ENCODE measurements at places on chromosomes 2 and 18.

- no peak for DNase-seq
Measured at GRCh38 chr2:43465234-43465633, 130.6 kb downstream of the THADA start.

- no peak for DNase-seq
Measured at GRCh38 chr18:22667156-22667555, 249.4 kb upstream of the CTAGE1 start.

DNA sequence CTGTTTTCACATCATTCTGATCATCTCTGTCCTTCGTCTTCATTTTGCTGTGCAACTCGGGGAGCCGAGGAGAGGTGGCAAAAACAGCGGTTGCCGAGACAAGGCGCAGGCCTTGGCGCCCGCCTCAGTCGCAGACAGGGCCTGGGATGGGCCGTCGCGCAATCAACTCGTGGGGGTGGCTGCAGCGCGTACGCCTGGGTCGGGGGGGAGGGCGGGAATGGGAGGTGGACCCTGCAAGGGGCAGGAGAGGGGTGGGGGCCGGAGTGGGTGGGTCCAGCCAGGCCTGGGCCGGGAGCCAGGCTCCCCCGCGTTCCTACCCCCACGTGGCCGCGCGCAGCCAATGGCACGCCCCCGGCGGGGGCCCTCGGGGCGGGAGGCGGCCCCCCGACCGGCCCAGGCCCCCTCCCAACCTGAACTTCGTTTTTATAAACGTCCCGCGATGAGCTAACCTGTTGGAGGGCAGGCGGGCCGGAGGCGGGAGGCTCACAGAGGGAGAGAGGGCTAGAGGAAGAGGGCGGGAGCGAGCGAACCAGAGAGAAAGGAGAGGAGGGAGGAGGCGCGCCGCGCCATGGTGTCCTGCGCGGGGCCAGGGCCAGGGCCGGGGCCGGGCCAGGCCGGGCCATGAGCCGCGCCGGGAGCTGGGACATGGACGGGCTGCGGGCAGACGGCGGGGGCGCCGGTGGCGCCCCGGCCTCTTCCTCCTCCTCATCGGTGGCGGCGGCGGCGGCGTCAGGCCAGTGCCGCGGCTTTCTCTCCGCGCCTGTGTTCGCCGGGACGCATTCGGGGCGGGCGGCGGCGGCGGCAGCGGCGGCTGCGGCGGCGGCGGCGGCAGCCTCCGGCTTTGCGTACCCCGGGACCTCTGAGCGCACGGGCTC is at the start of gene HOXD13:
Gene HOXD13, plus strand, starts transcription at position 452 of the 875 bp plus-strand sequence. Its CDS starts 170 bp downstream, at position 622.
- no peak for DNase-seq

- no peak for DNase-seq
Measured at GRCh38 chr2:152334701-152335015, 316 bp upstream of the FMNL2 start.

DNA sequence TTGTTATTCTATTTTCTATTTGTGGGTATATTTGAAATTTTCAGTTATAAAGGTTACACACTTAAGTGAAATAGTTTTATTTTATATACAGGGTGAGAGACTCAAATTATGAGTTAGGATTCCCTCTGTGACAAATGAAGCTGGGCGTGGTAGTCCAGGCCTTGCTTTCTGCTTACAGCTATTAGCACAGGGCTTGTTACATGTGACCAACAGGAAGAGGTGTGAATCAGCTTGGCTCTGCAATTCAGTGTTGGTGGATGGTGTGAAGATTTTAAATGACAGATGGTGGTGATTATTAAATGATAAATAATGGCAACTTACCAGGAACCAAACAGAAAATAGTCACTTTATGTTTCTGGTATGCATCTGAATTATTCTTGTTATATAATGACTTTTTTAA is 64.4 kb upstream of the NOSTRIN start:
- no peak for DNase-seq

GRCh38 chr2:216774180-216774579 is 78.8 kb upstream of the IGFBP5 start:
- DNase-seq, result no peak

DNA sequence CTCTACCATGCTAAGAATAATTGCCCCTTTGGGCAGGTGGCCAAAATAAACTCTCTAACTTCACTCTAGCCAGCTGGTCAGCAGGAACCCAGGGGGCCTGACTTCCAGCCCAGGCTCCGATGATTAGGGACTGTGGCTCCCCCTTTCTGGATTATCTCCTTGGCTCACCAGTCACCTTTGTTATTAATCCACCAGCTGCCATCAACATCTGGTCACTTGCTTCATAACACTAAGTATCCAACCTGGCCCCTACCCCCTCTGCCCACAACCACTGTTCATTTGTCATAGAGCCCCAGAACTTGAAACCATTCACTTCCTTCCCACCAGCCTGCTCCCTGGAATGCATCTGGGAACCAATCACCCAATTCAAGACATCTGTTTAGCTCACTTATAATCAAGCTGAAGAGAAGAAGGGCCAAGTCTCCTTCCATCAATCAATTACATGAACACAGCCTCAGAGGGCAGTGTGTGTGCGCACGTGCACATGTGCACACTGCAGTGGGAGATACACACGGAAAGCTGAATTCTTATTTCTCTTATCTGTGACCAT is 215.1 kb downstream of the ALK start:
- no peak for DNase-seq

GRCh38 chr2:162114271-162114670 is 37.8 kb downstream of the GCG start:
- no peak for DNase-seq

GRCh38 chr2:204386668-204387067 is 158.6 kb upstream of the PARD3B start:
- DNase-seq, result no peak

GRCh38 chr2:70711191-70711590 is 56.8 kb downstream of the ADD2 start:
- no peak for DNase-seq

DNA sequence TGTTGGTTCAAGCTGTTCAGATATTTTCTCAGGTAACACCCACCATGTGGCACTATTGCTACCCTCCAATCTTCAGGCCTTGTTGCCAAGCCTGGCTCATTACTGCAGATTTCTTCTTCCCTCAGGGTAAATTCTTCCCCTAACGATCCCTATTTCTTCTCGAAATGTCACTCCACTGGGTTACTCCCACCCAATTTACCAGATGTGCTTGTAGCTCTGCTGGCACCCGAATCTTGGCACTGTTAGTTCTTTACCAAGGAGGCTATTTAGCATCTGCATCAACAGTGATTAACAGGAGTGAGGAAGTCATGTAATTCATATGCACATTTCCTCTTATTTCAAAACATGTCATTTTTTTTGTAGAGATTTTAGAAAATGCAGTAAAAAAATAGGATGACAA is 217.1 kb upstream of the CYRIA start:
- DNase-seq, result no peak

DNA sequence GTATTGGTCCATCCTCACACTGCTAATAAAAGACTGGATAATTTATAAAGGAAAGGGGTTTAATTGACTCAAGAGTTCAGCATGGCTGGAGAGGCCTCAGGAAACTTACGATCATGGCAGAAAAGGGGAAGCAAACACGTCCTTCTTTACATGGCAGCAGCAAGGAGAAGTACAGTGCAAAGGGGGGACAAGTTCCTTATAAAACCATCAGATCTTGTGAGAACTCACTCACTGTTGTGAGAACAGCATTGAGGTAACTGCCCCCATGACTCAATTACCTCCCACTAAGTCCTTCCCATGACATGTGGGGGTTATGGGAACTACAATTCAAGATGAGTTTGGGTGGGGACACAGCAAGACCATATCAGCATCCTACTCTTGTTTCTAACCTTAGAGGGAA is 37.0 kb downstream of the SP100 start:
- no peak for DNase-seq

GRCh38 chr2:232417489-232417888 is 10.8 kb downstream of the ALPG start:
- no peak for DNase-seq

GRCh38 chr2:232633413-232634205 is at the start of gene EFHD1:
Gene EFHD1, plus strand, starts transcription at chr2:232633604. Its CDS starts 101 bp downstream, at chr2:232633705.
- DNase-seq, result peak; percentile 34

DNA sequence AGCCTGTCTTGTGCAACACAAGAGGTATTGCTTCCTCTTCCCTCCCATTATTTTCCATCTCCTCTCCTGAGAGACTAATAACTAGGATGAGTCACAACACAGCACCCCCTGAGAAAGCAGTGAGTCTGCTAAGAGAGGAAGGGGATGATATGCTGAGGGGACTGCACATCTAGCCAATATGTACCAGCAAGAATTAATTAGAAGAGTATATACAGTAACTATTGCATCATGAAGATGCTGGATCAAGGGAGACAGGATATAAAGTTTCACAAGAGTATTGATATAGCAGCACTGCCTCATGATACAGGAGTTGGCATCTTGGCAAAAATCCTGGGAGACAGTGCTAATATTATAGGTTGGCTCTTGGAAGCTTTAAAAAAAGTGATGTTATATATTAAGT is 289.9 kb upstream of the RBMS1 start:
- no peak for DNase-seq

GRCh38 chr2:113133704-113134598 is 6.6 kb downstream of the IL1RN start:
- no peak for DNase-seq

- DNase-seq, result no peak
Measured at GRCh38 chr2:18214936-18215335, 336.5 kb downstream of the KCNS3 start.

- DNase-seq, result no peak
Measured at GRCh38 chr18:7437870-7438269, 129.2 kb upstream of the PTPRM start.

GRCh38 chr2:229431327-229431954 is 160.4 kb upstream of the PID1 start:
- DNase-seq, result no peak

GRCh38 chr2:208607694-208608093 is 201.1 kb downstream of the PTH2R start:
- no peak for DNase-seq

GRCh38 chr18:9530226-9531009 is 55.1 kb downstream of the RALBP1 start:
- no peak for DNase-seq

DNA sequence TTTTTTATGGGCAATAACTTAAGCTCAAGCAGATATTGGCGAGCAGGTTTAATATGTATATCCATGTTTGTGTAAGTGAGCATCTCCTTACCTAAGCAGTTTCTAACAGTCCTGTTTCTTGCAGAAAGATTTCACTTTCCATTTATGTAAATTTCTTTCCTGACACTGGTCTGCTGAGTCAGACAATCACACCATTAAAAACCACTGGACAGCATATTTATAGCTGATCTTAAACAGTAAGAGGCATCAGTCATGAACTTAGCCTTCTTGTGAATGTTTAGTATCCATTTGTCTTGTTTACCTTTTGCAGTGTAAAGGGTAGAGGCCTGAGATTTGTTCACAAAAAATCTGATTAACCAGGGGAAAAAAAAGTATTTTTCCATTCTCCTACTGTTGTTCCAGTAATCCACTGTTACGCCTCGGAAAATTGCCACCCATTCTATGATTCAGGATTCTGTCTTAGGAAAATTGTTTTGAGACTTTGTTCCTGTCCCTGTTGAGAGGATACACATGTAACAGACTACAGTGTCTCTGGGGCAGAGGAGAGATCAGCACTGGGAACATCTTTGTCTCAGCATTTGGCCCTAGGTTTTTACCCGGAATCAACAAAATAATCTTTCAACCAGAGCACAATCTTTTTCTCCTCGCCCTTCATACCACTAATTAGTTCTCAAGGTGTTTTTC is 521.0 kb upstream of the NRP2 start:
- no peak for DNase-seq

DNA sequence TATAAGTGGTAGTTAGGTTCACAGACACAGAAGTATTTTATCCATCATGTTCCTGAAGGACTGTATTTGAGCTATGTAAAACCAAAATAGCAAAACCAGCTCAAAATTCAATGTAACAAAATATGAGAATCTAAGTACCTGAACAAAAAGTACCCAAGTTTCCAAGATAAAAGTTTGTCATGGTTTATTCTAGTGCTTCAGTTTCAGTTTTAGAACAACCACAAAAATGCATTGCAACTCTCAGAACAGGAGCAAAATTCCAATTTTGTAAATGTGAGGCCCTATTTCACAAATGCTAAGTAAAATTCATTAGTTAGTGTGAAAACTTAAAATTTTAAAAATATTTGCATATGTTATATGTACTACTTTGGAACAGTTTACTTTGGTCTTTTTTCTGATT is 5.0 kb upstream of the ALPK2 start:
- no peak for DNase-seq

GRCh38 chr2:199468561-199469513 is 11.1 kb upstream of the SATB2 start:
- no peak for DNase-seq

GRCh38 chr2:11168488-11168887 is 13.2 kb downstream of the SLC66A3 start:
- no peak for DNase-seq

Measured in activated naive CD4-positive, alpha-beta T cell (primary cell).